ENCODE measurements at places on chromosomes 16 and 17.
A peak's percentile ranks its signal among the peaks of the same experiment; 100 is the strongest.

GRCh38 chr16:18049547-18050133 lies 286.9 kb downstream of the NPIPA8 start:
- DNase-seq = no peak

DNA sequence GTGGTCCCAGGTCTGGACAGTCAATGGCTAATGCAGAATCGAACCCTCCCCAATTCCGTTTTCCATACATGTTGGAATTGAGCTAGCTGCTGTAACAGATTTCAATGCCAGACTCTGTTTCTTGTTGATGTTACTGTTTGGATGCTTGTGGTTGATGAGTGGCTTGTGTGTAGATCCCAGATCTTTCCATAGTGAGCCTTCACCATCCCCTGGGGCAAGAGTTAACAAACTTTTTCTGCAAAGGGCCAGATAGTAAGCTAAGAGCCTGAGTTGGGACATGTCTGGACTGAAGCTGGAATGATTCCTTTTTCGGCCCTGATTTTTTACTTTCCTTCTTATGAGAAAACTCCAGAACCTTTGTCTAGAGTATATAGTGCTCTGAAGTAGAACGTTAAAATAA lies 296.3 kb downstream of the CPPED1 start:
- DNase-seq = no peak

- peak; percentile 72 for DNase-seq
Observed at GRCh38 chr17:31858642-31859486, at the start of gene COPRS. TSS of gene COPRS (minus strand) at chr17:31859244. CDS start at chr17:31859199, 45 bp downstream.

DNA sequence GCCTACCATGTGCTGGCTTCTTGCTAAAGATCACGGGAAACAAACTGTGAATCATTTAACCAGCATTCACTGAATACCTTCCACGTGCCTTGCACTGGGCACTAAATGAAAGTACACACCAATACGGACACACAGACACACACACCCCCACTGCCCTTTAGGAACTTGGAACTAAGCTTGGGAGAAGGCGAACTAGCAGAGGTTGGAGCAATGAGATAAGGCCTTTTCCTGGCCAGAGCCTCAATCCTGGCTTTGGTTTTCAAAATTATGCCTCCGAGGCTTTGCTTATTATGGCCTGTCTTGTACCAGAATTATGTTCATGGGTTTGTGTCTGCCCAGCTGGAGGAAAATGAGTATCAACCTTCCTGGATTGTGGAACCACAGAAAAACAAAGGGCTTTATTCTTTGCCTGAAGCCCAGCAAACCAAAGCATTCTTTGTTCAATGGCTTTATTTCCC lies 32.3 kb downstream of the CPPED1 start:
- no peak for DNase-seq

DNA sequence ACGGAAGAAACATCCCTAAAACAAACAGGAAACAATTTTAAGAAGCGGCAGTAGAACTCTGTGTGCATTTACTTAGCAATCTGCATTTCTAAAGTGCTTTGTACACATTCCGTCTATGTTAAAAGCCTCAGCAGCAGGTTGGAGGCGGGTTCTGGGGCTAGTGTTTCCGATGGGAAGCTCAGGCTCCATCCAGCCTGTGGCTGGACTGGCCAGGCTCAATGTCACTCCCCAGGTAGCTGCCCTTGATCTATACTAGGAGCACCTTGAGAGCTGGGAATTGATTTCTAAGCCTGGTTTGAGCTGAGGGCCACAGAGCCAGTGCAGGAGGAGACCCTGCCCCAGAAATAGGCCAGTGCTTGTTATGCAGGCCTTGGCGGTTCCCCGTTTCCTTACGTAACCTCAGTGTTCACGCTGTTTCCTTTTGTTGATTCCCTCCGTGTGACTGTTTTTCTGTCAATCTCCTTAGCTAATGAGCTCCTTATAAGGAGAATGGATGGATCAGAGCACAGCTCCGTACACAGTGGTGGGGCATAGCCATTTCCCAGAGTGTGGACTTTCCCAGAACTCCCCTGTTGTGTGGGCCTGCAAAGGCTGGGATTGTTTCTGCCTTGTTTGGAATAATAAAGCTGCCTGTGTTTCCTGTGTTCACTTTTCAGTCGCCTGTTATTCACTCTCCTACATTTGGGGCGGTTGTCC lies 21.4 kb downstream of the ADORA2B start:
- DNase-seq = no peak

- DNase-seq = no peak
Observed at GRCh38 chr17:39151150-39151942, at the start of gene PLXDC1. TSS of gene PLXDC1 (minus strand) at chr17:39151637. CDS start at chr17:39151437, 200 bp downstream.

- no peak for DNase-seq
Observed at GRCh38 chr16:24771779-24772157, 42.3 kb downstream of the TNRC6A start.

- no peak for DNase-seq
Observed at GRCh38 chr16:74710401-74710800, 9.7 kb upstream of the MLKL start.

- no peak for DNase-seq
Observed at GRCh38 chr17:6135236-6135635, 65.1 kb downstream of the WSCD1 start.

GRCh38 chr17:57939797-57940196 lies 15.4 kb downstream of the CUEDC1 start:
- DNase-seq = no peak

DNA sequence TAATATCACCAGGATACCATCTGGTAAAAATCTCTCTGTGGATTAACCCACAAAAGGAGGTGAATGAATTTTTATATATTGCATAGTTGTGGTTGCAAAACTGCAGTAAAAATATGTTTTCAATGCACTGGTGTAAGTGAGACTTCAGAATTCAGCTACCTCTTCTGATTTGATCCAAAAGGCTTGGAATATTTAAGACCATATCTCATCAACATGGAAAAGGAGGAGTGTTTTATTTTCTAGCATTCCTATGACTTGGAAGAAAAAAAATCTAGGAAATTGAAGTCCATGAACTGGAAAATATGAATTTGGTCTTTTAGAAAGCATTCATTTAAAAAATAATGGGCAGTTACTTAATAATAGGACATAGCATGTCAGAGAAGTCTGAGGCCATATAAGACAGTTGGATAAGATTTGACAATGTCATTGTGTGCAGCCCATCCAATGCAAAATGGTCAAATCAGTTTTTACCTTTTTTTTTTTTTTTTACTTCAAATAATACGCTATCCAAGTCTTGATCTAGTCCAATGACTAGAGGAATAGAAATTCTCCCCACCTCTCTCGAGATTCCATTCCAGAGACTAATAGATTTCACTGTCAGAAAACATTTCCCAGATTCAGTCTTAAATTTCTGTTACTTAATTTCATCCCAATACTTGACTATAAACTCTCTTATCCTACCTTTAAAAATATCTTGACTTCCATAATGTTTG lies 364.9 kb upstream of the PMFBP1 start:
- DNase-seq = no peak

DNA sequence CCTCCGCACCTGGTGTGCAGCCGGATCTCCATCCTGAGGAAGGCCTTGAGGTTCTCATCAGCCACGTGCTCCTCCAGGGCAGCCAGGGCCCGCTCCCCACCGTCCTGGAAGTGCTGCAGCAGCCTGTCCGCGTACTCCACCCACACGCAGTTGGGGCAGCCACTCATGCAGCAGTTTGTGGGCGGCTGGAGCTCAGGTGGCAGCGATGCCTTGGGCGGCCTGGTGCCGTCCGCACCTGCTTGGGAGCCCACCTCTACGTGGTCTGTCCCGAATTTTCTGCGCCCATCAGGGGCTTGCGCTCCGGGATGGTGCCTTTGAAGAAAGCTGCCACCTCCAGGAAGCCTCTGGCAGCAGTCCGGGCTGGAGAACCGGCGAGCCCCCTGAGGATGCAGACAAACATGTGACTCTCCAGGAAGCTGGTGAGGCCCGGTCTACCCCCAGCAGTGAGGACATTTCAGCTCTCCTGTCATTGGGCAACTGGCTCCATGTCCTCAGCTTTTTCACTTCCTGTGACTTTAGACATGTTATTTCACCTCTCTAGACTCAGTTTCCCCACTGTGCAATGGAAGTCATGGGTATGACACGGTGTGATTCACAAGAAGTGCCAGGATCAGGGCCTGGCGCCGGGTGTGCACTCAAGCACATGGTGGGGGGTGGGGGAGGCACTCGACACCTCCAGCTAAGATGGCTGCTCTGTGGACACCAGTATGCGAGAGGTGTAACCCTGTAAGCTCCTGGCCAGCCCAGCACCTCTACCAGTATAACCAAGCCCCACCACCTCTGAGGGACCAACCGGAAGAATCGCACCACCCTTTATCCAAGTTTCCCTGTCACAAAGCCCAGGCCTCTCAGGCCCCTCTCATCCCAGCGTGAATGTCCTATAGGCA lies 957 bp downstream of the OXLD1 start:
- peak; percentile 52 for DNase-seq

DNA sequence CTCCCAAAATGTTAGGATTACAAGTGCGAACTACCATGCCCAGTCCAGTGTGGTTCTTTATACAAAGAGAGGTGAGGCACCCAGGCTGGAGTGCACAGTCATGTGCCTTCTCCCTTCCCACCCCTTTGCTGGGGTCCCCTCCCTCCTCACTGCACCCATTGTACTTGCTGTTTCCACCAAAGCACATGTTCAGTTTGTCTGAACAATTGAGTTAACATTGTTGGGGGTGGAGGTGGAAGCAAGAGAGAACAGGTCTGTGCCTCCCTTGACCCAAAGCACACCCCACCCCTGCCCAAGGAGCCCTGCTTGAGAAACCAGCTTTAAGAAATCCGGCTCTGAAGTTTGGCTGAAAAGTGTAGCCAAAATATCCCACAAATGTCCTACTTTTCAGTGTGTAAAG lies 142.3 kb upstream of the CDH5 start:
- no peak for DNase-seq

DNA sequence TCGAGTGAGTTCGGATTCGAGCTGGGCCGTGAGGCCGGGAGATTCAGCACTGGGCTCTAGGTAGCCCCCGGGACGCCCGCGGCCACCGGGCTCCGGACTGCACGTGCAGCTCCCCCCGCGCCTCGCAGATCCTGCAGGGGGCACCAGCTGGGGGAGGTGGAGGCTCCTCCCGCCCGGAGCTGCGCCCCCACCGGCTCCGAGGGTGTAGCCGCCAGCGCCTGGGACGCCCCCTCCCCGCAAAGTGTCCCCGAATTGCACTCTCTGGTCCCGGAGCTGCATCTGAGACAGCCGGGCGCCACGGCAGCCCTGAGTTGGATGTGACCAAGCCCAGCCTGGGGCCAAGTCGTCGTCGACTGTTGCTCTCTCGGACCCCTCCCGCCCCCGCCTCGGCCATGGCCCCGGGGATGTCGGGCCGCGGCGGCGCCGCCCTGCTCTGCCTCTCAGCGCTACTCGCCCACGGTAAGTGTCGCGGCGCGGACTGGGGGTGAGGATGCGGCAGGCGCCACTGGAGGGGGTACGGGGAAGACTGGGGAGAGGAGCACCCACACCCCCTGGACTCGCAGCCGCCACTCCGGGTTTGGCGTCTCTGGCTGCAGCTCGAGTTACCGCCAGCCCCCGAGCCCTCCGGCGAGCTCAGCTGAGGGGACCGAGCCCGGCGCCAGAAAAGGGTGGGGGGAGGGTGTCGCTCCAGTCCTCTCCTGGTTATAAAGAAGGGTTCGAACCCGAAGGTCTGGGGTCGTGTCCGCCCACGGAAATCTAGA lies 1.5 kb downstream of the TMEM132E start:
- no peak for DNase-seq

DNA sequence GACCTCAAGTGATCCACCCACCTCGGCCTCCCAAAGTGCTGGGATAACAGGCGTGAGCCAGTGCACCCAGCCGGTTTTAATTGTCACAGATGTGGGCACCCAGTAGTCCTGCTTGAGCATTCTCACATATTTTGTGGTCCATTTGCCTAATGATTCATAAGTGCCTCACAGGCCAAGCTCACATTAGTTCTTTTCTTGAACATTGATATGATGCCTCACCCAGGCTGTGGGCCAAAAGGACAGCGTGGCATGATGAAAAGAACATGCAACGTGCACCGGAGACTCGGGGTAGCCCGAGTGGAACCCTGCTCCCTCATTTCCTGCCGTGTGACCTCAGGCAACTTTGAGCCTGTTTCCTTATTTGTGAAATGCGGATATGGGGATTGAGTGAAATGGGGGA lies 181.9 kb downstream of the SNX29 start:
- DNase-seq = no peak

DNA sequence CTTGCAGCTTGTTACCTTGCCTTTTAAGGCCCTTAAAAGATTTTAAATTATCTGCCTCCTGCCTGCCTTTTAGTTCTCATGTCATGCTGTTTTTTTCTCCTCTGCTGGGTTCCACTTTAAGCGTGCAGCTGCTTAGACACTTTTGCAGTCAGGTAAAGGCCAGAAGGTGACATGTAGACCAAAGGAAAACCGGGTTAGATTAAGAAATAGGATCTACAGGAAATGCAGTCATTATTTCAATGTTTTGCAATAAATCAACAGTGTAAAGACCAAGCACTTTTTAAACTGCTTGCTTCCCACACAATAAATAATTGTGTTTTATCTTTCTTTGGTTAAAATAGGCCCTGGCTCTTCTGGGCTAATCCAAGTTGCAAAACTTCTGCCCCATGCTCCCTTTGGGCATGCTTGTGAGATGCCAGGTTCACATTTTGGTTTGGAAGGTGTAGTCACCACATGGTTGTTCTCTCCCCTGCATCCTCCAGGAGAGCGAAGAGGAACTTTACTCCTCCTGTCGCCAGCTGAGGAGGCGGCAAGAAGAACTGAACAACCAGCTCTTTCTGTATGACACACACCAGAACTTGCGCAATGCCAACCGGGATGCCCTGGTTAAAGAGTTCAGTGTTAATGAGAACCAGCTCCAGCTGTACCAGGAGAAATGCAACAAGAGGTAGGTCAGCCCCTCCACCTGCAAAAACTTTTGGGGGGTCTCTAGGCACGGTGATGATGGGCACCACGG lies 54.9 kb downstream of the SDR42E1 start:
- no peak for DNase-seq

DNA sequence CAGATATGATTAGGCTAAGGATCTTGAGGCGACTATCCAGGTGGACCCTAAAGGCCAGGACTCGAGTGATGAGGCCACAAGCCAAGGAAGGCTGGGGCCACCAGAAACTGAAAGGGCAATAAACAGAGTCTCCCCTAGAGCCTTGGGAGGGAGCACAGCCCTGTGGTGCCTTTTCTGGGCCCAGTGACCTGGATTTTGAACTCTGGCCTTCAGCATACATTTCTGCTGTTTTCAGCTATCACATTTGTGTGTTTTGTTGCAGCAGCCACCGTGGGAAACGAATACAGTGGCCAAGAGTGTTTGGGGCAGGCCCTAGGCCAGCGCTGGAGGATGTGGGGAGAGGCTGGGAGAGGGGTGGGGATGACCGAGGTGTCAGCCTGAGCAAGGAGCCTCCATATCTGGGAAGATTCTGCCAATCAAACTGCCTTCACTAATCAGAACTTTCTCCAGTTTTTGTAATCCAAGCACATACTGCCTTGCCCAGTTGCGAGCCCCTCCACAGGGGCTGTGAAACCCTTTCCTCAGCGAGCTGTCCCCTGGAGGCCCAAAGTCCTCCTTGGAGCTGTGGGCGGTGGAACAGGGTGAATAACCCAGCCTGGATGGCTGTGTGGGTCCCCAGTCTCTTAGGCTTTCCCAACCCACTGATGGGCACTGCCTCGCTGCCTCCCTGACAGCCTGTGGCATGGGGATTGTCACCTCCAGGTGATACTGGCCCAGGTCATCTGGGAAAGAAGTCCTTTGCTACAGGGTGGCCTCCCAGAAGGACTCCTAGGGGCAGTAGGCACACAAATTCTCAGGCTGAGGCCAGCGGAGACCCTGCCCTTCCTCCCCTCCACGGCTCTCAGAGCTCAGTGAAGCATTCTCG lies 16.8 kb downstream of the B9D1 start:
- no peak for DNase-seq

GRCh38 chr17:4559966-4560365 lies 411 bp downstream of the GGT6 start:
- DNase-seq = no peak

GRCh38 chr16:48003206-48003907 lies 152.4 kb downstream of the ABCC12 start:
- DNase-seq = no peak

- no peak for DNase-seq
Observed at GRCh38 chr16:11007714-11008280, 63.4 kb downstream of the CLEC16A start.

All from activated CD4-positive, alpha-beta T cell treated with anti-CD3 and anti-CD28 coated beads for 24 hours (primary cell).